CD8-positive, alpha-beta T cell (primary cell): ENCODE measurements at places on chromosomes 3 and 15.

GRCh38 chr3:47342812-47343211 is 38.0 kb upstream of the PTPN23 start:
- no peak for DNase-seq

DNA sequence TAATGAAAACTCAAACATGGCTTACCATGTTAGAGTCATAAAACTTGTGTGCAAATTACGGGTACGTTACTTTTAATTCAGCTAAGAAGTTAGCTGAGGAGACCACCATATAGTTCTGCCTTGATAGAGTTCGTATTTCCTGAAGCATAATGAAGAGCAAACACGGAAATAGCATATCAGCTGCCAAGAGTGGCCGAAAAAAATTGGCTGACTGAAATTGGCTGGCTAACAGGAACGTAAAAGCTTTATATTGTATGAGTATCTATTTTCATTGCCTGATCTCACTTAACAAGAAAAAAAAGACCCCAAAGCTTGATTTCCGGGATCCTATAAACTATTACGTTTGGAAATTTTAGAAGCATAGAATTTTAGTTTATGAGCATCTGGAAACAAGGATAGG is 1222.9 kb downstream of the ZPLD1 start:
- DNase-seq, result no peak

GRCh38 chr3:54928046-54928770 is at the start of gene LRTM1:
LRTM1 (minus strand) TSS chr3:54928059; CDS start chr3:54927911, 148 bp downstream.
- DNase-seq, result no peak

- DNase-seq, result peak; percentile 36
These were observed 109.3 kb upstream of the MRPS22 start for GRCh38 chr3:139234491-139234890.

- DNase-seq, result no peak
These were observed 4.7 kb downstream of the EHD4 start for GRCh38 chr15:41967506-41968206.

GRCh38 chr15:70182858-70183695 is 85.4 kb upstream of the TLE3 start:
- no peak for DNase-seq

DNA sequence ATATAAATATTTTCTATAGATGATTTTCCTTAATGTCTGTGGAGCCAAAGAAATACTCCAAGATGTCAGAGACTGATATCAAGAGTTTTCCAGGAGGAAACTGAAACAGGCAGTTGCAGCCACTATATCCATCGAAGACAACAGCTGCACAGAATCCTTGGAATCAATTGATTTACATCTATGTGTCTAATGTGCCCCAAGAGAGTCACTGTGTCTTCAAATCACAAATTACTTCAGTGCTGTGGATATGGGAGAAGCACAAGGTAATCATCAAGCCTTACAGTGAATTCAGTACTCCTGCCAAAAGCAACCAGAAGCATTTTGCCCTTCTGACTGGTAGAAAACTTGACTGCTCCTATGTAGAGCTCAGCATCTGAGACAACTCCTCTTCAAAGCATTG is 51.1 kb downstream of the CPNE4 start:
- no peak for DNase-seq

GRCh38 chr3:23594894-23595670 is 210.7 kb upstream of the UBE2E1 start:
- no peak for DNase-seq

- no peak for DNase-seq
These were observed 26.4 kb downstream of the GRIP2 start for GRCh38 chr3:14513566-14514322.

GRCh38 chr3:67093305-67093704 is 95.2 kb downstream of the KBTBD8 start:
- no peak for DNase-seq

DNA sequence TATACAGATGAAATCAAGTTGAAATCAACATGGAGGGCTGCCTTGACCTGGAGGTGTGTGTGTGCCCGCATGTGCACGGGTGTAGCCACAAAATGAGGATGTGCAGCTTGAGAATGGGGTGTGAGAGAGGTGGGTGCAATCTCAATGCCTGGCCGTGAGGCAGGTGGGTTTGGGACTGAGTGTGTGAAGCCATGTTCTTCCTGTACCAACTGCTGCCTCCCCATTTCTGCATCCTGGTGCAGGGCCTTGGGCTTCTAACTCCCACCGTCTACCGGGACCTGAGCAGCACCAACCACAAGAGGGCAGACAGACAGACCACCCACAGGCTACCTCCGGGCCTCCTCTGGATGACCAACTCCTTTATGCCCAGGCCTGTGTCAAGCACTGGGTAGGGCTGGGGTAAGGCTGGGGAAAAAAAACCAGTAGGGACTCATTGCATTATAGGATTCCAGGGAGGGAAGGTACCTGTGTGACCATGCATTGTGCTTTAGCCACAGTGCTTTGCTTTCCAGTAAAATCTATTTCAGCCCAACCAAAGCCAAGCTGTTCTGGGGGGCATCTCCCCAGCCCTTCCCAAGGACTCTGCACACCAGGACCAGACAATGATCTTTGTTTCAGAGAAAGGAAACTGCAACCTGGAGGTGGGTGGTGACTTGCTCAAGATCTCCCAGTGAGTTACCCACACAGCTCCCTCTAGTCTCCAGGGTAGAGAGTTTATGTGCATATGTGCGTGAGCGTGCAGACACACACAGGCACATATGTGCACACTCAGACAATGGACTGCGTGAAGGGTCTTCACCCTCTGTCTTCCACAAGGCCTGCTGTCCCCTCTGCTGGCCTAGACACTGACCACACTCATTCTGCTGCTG is 162.2 kb upstream of the TLE3 start:
- DNase-seq, result peak; percentile 26

DNA sequence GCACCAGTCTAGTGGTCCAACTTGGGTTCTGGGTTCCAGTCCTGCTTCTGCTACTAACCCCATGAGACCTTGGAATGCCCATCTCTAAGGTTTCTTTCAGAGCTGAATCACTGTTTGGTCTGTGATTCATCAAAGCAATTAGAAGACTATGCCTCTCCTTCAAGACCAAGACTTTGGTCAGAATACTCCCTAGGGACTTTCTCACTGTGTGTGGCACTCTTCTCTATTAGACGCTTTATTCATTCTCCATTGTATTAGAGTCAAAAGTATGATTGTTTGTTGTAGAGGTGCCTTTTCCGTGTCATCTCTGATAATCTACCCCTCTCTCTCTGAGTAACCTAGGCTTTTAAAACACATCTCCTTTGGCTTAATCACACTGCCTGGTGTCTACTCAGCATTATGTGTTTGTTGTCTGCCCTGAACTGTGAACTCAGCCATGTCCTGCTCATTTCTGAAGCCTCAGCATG is 90.5 kb downstream of the LPP start:
- DNase-seq, result no peak

GRCh38 chr3:188583341-188584161 is 429.6 kb downstream of the LPP start:
- no peak for DNase-seq

GRCh38 chr3:130619196-130619595 is 102.2 kb downstream of the COL6A6 start:
- DNase-seq, result no peak

GRCh38 chr3:30155755-30156154 is 450.6 kb upstream of the TGFBR2 start:
- no peak for DNase-seq

GRCh38 chr3:167733961-167734497 is 663 bp downstream of the PDCD10 start:
- DNase-seq, result no peak

DNA sequence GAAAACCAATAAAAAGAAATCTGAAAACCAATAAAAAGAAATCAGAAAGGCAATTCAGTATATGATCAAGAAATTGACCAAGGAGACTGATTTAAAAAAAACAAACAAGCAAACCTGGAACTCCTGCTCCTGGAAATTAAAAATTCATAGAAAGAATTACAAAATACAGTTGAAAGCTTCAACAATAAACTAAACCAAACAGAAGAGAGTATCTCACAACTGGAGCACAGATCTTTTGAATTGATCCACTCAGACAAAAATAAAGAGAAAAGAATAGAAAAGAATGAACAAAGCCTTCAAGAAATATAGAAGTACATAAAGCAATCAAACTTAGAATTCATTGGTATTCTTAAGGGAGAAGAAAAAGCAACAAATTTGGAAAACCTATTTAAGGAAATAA is 271.4 kb downstream of the MBNL1 start:
- DNase-seq, result no peak

DNA sequence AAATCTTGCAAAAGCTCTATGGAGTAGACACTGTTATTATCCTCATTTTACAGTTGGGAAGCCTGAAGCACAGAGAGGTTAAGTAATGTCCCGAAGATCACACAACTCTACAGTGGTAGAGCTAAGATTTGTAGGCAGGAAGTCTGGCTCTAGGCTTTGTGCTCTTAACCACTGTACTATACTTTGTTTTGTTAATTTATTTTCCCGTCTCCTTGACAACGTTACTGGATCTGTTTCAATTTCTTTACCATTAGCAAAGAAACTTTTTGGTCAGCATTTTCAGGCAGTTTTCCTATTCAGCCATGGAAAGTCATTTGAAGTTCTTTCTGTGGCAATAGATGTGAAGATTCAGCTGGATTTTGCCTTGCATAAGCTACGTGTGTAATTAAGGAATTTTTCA is 51.7 kb downstream of the OTOL1 start:
- no peak for DNase-seq

GRCh38 chr15:100196326-100197058 is 145.3 kb downstream of the ADAMTS17 start:
- DNase-seq, result no peak

GRCh38 chr3:114712728-114713492 is 419.1 kb downstream of the TIGIT start:
- DNase-seq, result no peak

- no peak for DNase-seq
These were observed 310.7 kb upstream of the ZNF717 start for GRCh38 chr3:76096036-76096435.

DNA sequence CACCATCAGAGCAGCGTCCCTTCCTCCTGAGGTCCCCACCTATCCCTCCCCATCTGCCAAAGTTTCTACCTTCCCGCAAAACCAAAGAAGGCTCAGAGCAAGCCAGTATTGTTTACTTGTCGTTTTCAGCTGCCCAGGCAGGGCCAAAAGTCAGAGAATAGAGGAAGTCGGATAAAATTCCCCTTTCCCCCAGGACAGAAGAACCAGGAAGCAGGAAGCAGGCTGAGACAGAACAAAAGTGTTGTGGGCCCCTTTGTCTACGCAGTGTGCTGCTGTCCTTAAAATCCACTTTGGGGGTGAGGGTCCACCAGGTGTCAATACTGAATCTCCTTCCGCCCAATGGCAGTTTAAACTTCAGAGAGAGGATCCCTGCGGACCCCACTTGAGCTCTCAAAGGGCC is 18.5 kb upstream of the RPL32 start:
- DNase-seq, result no peak

- no peak for DNase-seq
These were observed 263.5 kb upstream of the TPRG1 start for GRCh38 chr3:188908002-188908850.

GRCh38 chr3:64575211-64575844 is 112.5 kb downstream of the ADAMTS9 start:
- DNase-seq, result no peak

- no peak for DNase-seq
These were observed 64.5 kb downstream of the NEDD4 start for GRCh38 chr15:55928955-55929354.

DNA sequence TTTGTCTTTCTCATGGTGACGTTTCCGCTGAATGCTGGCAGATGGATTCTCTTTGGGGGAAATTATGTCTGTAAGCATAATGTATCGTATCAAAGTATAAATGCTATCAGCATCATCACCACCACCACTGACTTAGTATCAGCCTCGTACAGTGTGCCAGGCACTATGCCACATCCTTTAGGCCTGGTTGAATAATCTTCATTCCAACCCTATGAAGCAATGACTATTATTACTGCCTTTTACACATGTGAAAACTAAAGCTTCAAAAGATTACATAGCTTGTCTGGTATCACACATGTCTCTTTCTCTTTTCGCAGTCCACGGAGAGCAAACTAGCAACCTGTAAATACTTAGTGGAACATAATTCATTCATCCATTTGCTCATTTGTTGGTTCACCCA is 166.7 kb upstream of the PRICKLE2 start:
- no peak for DNase-seq

- DNase-seq, result no peak
These were observed 721.5 kb upstream of the GOLIM4 start for GRCh38 chr3:168817177-168817576.

DNA sequence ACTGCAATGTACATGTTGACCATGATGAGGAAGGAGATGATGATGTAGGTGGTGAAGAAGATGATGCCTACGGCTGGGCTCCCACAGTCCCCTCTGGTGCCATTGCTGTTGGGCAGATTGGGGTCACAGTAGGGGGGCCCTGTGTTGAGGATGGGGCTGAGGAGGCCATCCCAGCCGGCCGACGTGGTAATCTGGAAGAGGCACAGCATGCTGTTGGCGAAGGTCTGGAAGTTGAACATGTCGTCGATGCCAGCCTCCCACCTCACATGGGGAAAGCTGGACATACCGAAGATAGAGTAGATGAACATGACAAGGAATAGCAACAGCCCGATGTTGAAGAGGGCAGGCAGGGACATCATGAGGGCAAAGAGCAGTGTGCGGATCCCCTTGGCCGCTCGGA is 48.6 kb upstream of the SCN5A start:
- no peak for DNase-seq

- no peak for DNase-seq
These were observed 254.8 kb downstream of the ZBTB20 start for GRCh38 chr3:114892131-114892879.

- DNase-seq, result no peak
These were observed 5.6 kb upstream of the FEM1B start for GRCh38 chr15:68271854-68272471.

DNA sequence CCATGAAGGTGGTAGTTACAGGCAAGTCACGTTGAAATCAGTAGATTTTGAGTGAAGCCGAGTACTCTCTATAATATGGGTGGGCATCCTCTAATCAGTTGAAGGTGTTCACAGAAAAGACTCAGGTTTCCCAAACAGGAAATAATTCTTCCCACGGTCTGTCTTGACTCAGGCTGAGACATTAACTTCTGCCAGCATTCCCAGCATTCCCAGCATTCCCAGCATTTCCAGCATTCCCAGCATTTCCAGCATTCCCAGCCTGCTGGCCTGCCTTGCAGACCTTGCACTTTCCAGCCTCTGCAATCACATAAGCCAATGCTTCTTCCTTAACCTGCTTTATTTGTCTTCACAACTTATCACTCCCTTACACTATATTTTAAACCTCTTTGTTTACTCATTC is 542.3 kb upstream of the ROBO2 start:
- DNase-seq, result no peak

DNA sequence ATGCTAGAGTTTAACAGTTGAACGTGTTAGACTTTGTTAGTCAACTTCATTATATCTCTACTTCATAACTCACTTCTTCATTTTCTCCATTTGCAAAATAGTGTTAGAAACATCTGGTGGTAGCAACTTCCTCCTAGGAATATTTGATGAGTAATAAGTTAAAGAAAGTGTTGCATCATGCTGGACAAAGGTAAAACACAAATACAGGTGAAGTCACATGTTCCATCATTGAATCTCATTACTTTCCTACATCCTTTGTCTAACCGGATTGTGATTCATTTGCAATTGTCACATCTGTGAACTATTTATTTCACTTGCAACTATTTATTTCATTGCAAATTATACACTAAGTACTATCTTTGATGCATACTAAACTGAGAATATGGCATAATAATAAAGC is 186.5 kb downstream of the TUSC7 start:
- no peak for DNase-seq
